ENCODE measurements at places on chromosomes 5 and 9. TPM values are rescaled to one million over a fixed set of nuclear protein-coding genes. Genes with fewer than 3 reads are reported as not detected.

CFAP157 gene
- total RNA-seq, result not detected

ACTBL2 gene
- 2.8 TPM for total RNA-seq

HTR4 gene
- total RNA-seq, result not detected

FGF1 gene
- 1.5 TPM for total RNA-seq

ZNF462 gene
- total RNA-seq, result 13.7 TPM

DNAJC25 gene
- total RNA-seq, result 4.8 TPM

ADAMTS16 gene
- total RNA-seq, result 0.53 TPM

IFNB1 gene
- total RNA-seq, result not detected

SLC25A48 gene
- total RNA-seq, result not detected

PTPN3 gene
- total RNA-seq, result 3.6 TPM

PCDHA13 gene
- total RNA-seq, result 0.10 TPM

PCDHA4 gene
- not detected for total RNA-seq

ERCC8 gene
- total RNA-seq, result 9.6 TPM

MSX2 gene
- total RNA-seq, result 0.53 TPM

HRCT1 gene
- 0.47 TPM for total RNA-seq

NRG2 gene
- total RNA-seq, result 0.39 TPM

SPATA31D4 gene
- not detected for total RNA-seq

GPR151 gene
- not detected for total RNA-seq

TLX3 gene
- total RNA-seq, result not detected

NIPAL4 gene
- 0.44 TPM for total RNA-seq

C9 gene
- total RNA-seq, result 0.44 TPM

TRIM36 gene
- total RNA-seq, result 2.4 TPM

LECT2 gene
- not detected for total RNA-seq

USP20 gene
- 19.9 TPM for total RNA-seq

SGCD gene
- 0.05 TPM for total RNA-seq

SKIC3 gene
- 79.1 TPM for total RNA-seq

TRPM6 gene
- total RNA-seq, result 0.19 TPM

GTF2H2C gene
- total RNA-seq, result 22.7 TPM

PCDHB7 gene
- total RNA-seq, result 2.4 TPM

PKD2L2 gene
- not detected for total RNA-seq

CCIN gene
- 0.19 TPM for total RNA-seq

TAS2R1 gene
- total RNA-seq, result not detected

OGN gene
- total RNA-seq, result not detected

SLC25A2 gene
- total RNA-seq, result not detected

CDKN2AIPNL gene
- 25.7 TPM for total RNA-seq

RNF208 gene
- total RNA-seq, result 0.76 TPM

STKLD1 gene
- total RNA-seq, result 0.06 TPM

STPG3 gene
- total RNA-seq, result not detected

MEIKIN gene
- not detected for total RNA-seq

SSBP2 gene
- 13.2 TPM for total RNA-seq

CCL21 gene
- 0.64 TPM for total RNA-seq

BRINP1 gene
- not detected for total RNA-seq

CWC27 gene
- total RNA-seq, result 24.0 TPM

TMEM252 gene
- total RNA-seq, result not detected

RUSC2 gene
- total RNA-seq, result 42.5 TPM

ELOVL7 gene
- total RNA-seq, result 0.73 TPM

PTPDC1 gene
- total RNA-seq, result 12.7 TPM

DMRTA1 gene
- total RNA-seq, result 1.8 TPM

ORM2 gene
- total RNA-seq, result not detected

SLC2A6 gene
- 70.5 TPM for total RNA-seq

DOCK2 gene
- 1.2 TPM for total RNA-seq

BOD1 gene
- 45.0 TPM for total RNA-seq

CRHBP gene
- 0.58 TPM for total RNA-seq

HTR1A gene
- not detected for total RNA-seq

FRRS1L gene
- 0.10 TPM for total RNA-seq

Measured in glomerular endothelial cell (primary cell).